T-helper 2 cell (primary cell): ENCODE measurements at places on chromosomes 5 and 9.

- DNase-seq: no peak
Measured at GRCh38 chr5:2155556-2155955, 272.8 kb upstream of the IRX4 start.

- no peak for DNase-seq
Measured at GRCh38 chr5:135883026-135883425, 12.6 kb downstream of the IL9 start.

GRCh38 chr5:34411470-34412346 lies 244.4 kb upstream of the RAI14 start:
- no peak for DNase-seq

GRCh38 chr9:112186695-112187094 lies 11.6 kb upstream of the SUSD1 start:
- DNase-seq: no peak

GRCh38 chr9:123450098-123450770 lies 94.2 kb downstream of the CRB2 start:
- DNase-seq: no peak

- no peak for DNase-seq
Measured at GRCh38 chr9:137575364-137575715, 3.4 kb downstream of the DPH7 start.

- no peak for DNase-seq
Measured at GRCh38 chr9:99019510-99020331, 76.0 kb downstream of the COL15A1 start.

- DNase-seq: no peak
Measured at GRCh38 chr9:68626526-68626925, 78.5 kb upstream of the PIP5K1B start.

- DNase-seq: no peak
Measured at GRCh38 chr5:42666869-42667268, 89.7 kb upstream of the CCDC152 start.

GRCh38 chr9:87875831-87876545 lies 6.7 kb upstream of the SPATA31E1 start:
- no peak for DNase-seq

GRCh38 chr9:112338561-112338960 lies 5.1 kb upstream of the PTBP3 start:
- DNase-seq: no peak

DNA sequence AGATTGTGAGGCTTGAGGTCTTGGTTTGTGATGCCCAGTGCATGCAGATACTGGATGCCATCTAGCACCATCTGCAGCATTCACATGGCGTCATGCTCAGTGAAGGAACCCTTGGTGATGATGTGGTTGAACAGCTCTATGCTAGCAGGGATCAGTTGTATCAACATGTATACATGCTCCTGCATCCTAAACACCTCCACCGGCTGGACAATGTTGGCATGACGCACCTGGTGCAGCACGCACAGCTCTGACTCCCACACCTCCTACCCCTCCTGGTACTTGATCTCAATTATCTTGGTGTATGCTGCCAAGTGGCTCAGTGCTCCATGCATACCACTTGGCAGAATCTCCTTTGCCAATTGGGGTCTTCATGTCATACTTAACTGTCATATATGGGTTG lies 49.1 kb downstream of the MTREX start:
- DNase-seq: no peak

DNA sequence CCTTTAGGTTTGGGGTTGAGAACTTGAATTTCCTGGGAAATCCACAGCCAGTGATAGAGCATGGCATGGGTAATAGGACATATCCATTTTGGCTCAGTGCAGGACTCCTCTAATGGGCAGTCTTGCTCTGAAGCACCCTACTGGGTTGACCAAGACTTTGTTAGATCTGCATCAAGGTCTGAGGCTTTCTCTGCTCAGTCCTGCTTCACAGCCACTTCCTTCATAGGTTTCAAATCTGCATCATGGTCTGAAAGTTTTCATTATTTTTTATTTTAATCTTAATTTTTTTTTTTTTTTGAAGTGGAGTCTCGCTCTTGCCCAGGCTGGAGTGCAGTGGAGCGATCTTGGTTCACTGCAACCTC lies 36.5 kb downstream of the KIF2A start:
- DNase-seq: no peak

- no peak for DNase-seq
Measured at GRCh38 chr5:219460-219863, 1.3 kb downstream of the SDHA start.

DNA sequence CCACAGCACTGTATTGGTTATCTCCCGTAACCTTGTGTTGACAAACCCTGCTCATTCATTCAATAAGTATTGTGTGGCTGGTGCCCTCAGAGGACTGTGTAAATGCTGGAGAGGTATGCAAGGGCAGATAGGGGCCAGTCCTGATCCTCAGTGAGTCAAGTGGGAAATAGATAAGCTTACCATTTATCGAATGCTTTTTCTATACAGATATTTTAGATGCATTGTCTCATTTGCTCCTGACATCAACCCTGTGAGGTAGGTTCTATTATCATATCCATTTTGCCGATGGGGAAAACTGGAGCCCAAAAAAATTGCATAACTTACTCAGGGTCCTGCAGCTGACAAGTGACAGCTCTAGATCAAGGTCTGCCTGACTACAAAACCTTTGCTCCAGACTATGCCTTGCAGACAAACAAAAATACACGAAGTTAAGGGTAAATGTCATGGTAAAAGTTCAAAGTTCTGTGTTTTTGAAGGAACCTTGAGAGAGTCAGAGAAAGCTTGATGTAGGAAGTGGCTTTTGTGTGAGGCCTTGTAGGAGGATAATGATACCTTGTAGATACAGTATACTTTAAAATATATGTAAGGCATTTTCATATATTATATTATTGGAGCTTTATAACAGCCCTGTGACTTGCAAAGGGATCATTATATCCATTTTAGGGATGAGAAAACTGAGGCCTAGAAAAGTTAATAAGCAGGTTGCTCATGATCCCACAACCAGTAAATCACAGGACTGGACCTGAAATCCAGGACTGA lies 22.7 kb downstream of the CYFIP2 start:
- DNase-seq: no peak

DNA sequence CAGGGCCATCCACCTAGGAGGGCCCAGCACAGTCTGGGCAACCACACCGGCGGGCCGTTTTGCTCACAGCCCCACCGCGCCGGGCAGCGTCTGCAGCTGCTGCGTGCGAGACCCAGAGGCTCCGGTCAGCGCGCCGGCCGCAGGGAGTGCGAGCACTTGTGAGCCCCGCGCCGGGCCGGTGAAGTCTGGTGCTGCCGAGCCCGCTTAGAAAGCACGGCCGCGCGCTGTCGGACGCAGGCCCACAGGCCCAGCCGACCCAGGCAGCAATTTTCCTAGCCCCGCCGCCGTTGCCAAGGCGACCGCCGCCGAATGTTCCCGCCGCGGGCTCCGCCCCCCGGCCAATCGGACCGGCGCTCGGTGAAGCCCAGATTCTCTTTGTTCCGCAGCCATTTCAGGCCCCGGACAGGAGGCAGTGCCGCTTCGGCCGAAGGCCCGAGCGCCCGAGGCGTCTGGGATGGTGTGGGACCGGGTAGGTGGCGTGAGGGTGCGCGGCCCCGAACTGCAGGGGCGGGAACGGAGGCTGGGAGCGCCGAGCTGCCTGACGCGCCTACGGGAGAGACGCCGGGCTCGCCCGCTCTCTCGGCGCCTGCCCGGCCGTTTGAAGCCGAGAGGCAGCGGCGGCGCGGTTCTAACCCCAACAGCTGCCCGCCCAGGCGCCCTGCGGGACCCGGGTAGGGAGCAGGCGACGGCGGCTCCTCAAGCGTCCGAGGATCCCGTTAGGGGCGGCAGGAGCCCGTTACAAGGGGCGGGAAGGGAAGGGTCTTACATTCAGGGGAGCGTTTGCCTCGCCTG lies at the start of gene TNPO1:
Gene TNPO1, plus strand, starts transcription at position 378 of the 792 bp plus-strand sequence. Its CDS starts 77 bp downstream, at position 455.
- peak; percentile 81 for DNase-seq

DNA sequence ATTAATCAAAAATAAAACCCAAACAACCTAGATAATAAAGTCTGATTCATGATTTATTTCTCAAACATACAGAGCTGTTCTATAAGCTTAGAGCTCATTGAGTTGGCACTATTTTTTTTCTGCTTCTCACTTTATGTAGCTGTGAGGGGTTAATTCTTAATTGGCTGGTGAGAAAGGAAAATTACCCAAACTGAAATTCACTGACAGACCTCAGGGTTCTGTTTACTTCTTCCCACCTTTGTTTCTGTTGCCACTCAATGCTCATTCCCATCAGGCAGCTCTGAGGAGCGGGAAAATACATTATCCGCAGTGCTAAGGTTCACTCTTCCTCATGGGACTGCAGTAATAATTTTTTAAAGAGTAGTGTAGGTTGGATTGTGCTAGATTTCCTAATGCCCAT lies 139.9 kb downstream of the KCTD16 start:
- no peak for DNase-seq
